ENCODE measurements at places on chromosomes 2 and 18.
A peak's percentile ranks its signal among the peaks of the same experiment; 100 is the strongest.

DNA sequence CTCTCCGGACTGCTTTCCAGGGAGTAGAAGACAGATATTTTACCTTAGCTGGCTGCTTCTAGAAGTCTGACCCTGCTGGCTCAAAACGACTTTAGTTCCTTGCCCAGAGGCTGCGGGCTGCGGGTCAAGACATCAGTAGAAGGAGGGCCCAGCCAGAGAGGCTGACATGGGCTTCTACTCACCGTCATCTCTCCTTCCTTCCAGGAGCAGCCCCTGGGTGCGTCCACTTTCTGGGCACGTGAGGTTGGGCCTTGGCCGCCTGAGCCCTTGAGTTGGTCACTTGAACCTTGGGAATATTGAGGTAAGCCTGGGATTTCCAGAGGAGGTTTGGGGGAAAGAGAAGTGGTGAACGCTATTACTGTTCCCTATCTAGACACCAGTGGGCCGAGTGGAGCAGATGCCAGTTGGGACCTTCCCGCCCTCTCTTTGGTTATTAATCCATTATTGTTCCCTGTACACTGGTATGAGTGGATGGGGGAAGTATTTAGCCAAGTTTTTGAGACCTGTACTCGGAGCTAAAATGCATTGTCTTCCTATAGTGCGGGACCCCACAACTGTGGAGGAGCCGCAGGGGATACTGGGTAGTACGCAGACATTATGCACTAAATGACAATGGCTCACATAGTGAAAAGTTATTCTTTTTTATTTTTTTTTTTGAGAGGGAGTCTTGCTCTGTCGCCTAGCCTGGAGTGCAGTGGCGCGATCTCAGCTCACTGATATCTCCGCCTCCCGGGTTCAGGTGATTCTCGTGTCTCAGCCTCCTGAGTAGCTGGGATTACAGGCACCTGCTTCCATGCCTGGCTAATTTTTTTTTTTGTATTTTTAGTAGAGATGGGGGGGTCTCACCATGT, 26.3 kb upstream of the CASP8 start:
- no peak for DNase-seq

GRCh38 chr2:156580501-156580900, 144.3 kb downstream of the GPD2 start:
- no peak for DNase-seq

GRCh38 chr2:128644718-128645256, 326.1 kb upstream of the HS6ST1 start:
- no peak for DNase-seq

- DNase-seq: peak; percentile 29
Observed at GRCh38 chr2:151765760-151766410, 31.6 kb upstream of the NEB start.

- DNase-seq: no peak
Observed at GRCh38 chr2:196314780-196315179, 143.4 kb upstream of the STK17B start.

GRCh38 chr2:62304429-62305417, 108.8 kb downstream of the B3GNT2 start:
- peak; percentile 35 for DNase-seq

DNA sequence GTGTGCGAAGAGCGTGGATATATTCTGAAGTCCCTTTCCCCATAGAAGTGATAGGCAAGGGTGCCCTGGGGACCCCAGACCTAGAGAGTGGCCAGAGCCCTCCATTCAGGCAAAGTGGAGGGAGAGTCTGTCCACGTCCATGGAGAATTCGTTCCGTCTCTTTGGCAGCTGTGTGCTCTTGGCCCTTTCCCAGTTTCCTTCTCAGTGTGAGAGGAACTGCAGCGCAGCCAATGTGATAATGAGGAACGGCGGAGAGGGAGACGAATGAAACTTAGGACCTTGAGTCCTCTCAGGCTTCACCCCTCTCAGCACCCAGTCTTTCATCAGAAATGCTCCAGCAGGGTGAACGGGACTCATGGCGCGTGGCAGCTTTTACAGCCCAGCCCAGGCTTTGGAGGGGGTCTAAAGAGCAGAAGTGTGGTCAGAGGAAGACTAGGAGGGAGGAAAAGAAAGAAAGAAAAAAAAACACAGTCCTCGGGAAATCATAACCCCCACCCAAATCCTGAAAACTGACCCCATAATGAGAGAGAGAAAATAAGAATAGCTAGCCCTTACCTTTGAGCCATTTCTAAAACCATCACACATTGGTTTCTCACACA, 95.0 kb upstream of the RIOK3 start:
- DNase-seq: no peak

GRCh38 chr2:234300391-234300925, 196.4 kb downstream of the ARL4C start:
- DNase-seq: no peak

- no peak for DNase-seq
Observed at GRCh38 chr2:230925879-230926765, 1.1 kb upstream of the GPR55 start.

GRCh38 chr2:157500334-157500733, 56.4 kb upstream of the CYTIP start:
- DNase-seq: no peak

DNA sequence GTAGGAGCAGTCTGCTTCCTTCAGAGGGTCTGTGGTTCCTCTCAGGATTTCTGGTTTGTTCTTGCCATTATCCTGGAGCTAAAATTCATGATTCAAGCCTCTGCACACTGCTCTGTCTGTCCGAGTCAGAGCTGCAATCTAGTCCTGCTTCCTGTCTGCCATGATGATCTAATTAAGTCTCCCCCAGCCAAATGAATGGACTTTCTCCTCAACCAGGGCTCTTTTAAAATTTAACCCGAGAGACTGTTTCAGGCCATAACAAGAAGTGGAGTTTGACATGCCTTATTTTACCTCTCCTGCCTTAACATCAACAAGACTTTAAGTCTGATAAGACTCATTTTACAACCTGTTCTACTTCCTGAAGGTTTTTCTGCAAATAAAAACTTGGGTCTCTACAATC, 1009.6 kb upstream of the DDX18 start:
- DNase-seq: no peak

- no peak for DNase-seq
Observed at GRCh38 chr2:9423922-9424272, 443 bp downstream of the CPSF3 start.

DNA sequence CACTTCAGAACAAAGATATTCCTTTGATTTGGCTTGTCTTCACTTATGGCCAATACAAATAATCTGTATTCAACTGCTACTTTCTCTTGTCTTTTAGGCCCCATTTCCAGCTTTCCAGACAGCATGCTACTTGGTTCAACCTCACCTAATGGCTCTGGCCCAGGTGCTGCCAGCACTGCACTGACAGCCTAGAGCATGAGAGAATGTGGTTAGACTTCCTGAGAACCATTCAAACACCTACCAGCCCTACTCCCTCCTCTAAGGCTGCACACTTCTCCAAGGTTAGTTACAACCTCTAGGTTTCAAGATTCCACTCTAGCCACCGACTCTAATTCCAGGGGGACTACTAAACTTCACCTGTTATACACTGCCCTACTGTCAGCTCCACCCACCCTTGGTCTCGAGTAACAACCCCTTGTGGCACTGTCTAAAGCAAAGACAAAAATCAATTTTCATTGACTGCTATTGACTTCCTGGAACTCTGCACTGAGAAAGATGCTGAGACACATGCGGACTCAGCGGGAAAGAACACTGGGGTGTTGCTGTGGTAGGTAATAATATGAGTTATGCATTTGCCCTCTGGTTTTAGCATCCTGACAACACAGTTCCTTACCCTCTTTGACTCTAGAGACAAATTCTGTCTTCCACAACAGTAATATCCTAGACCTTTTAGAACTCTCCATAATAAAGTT, 38.2 kb downstream of the PLEKHM3 start:
- DNase-seq: no peak

- DNase-seq: no peak
Observed at GRCh38 chr2:30931841-30932407, 124.7 kb upstream of the CAPN13 start.

GRCh38 chr2:157911750-157912149, 35.6 kb upstream of the ACVR1 start:
- peak; percentile 61 for DNase-seq

DNA sequence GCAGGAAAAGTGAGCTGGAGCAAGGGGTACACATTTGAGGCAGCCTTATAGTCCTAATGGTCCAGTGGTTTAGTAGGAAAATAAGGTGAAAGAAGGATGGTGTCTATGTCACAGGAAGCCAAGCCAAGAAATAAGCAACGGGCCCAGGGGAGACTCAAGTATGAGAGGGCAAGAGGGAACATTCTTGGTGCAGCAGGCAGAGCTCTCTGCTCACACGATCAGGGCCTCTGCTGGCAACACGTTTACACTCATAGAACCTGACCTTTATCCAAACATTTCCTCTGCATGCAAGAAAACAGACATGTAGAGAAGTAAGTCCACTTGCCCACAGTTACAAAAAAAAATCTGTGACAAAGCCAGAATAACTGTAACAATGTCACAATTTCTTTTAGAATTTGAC, 32.6 kb upstream of the LRRC30 start:
- DNase-seq: no peak

- DNase-seq: no peak
Observed at GRCh38 chr2:178863856-178864620, 56.8 kb upstream of the TTN start.

- no peak for DNase-seq
Observed at GRCh38 chr2:203787979-203788378, 79.6 kb upstream of the CTLA4 start.

DNA sequence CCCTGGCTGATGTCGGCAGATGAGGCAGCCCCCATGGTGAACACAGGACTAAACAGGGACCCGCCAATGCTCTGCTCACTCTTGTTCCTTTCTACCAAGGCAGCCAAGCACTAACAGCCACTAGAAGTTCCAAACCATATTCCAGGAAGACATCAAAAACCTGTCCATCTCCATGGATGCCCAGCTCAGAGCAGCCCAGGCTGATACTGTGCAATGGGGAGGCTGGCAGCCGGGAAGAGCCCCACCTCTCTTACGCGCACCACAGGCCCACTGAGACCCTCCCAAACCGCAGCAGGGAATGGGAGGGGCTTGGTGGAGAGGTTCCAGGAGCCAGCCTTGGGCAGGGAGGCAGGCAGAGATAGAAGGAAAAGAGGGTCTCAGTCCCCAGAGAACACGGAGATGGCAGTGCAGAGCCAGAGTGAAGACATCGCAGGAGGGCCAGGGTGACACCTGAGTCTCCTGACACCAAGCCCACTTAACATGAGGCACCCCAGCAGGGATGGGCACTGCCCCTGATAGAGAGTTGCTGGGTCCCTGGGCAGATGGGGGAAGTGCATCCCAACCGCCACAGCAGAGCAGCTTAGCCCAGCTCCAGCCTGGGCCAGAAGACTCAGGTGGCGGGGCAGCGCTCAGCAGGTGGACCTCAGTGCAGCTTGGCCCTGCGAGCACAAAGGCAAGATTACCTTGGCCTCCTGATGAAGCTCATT, 3.4 kb downstream of the HS6ST1 start:
- no peak for DNase-seq

GRCh38 chr2:38907743-38908562, 18.3 kb downstream of the ARHGEF33 start:
- DNase-seq: no peak

DNA sequence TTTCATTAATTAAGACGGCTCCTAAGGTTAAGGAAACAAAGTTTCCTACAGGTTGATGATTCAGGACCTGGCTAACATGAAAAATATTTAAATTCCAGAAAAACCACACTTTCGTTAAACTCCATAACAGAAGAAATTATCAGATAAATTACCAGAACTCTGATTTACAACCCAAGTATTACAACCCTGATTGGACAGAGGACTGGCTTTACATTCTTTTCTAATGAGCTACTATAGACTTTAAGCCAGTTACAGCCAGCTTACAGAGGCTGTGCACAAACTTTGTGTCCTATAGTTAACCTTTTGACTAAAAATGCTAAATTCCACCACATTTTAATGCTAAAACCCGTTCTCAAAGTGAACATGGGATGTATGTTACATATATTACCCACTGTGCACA, 458.6 kb downstream of the KCNJ3 start:
- DNase-seq: no peak

GRCh38 chr2:207792244-207792785, 22.6 kb upstream of the FZD5 start:
- DNase-seq: no peak

DNA sequence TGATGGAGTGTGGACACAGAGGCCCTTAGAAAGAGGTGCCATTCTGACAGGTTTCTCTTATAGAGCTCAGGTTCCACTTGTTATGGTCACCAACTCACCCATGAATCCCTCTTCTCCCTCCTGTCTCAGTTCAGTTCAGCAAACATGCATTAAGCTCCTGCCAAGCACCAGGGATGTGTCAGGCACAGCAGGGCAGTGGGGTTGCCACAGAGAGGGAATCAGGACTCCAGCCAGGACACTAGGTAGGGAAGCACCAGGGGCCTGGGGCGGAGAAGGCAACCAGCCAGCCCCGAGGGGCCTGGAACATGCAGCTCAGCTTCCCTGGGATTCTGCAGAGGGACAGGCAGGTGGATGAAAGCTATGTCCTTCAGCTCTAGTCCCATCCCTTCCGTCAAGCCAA, 44.6 kb downstream of the TOGARAM2 start:
- no peak for DNase-seq

- no peak for DNase-seq
Observed at GRCh38 chr2:222264791-222265320, 33.9 kb downstream of the PAX3 start.

DNA sequence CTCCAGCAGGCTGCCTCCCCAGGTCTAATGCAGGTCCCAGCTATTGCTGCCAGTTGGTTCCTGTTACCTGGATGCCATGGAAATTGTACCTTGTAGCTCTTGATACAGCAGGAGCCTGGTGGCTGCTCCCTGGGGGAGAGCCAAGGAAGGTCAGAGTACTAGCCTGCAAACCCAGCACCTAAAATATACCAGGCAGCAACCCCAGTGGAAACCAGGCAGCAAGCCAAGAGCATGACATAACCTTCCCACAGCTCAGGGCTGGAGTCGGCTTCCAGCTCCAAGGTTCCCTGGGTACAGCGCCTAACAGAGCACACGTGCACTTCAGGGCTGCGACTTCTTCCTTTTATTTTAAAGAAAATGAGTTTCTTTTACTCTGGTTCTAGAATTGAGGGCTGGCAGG, 30.3 kb downstream of the TNP1 start:
- DNase-seq: no peak

Measured in NCI-H748 treated with DMSO at 0.1 percent for 48 hours (cell line).